ENCODE measurements at places on chromosomes 6 and 20.

DNA sequence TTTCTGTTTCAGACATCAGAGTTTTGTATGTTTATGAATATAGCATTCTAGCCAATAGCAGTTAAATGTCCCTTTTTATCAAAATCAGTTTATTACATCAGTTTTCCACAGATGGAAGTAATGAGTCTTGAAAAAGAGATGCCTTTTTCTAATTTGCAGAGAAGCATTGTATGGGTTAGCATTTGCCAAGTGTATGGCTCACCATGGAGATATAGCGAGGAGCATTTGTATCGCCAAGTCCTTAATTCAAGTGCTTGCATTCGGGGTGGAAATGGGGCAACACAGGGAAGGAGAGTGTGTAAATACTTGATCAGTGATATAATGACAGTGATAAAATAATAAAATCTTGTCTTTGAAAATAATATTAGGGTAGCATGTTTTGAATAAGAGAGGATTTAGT, 42.9 kb downstream of the TXLNB start:
- no peak for DNase-seq

DNA sequence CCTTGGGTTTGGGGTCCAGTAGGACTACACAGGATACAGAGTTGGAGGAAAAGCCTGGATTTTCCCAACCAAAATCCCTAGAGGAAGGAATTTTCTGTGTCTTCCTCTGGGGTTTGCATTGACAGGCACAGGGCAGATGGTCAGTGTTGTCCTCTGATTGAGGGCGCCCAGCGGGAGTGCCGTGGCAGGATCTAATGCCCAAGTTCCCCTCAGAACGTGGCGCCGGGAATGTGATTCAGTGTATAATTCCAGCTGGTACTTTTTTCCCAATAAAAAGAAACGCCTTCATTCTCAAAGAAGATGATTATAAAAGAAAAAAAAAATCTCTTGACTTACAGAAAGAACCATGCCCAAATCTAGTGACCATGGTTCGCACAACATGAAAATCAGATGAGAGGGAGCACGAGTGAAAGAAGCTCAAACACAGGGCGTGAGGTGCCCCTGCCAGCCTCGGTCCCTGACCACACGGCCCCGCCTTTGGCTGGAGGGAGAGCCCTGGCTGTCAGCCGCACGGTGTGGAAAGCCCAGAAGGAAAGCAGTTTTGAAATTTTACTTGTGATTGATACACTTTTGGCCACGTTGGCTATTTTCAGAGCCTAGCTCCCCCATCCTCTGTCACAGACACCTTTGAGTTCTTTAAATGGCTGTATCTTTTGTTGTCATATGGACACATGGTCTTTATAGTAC, 31.6 kb downstream of the VEGFA start:
- no peak for DNase-seq

GRCh38 chr6:10030942-10031537, 383.8 kb downstream of the TFAP2A start:
- no peak for DNase-seq

DNA sequence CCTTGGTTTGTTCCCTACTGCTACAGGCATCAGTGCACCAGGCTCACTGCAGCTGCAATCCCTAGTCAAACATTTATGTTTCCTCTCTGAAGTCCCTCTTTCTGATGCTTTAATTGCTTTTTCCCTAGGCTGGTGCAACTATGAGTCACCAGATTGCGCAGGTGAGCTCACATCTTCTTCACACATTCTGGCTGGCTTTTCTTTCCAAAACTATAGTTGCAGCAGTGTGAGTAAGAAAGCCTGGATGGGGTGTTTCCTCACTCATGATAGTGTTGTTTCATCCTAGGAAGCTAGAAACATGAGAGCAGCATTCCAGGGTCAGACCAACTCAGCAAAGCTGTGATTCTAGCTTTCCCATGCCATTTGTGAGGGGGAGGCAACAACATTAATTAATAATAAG, 296.4 kb downstream of the PAX1 start:
- no peak for DNase-seq

GRCh38 chr20:57465943-57466342, 59.0 kb downstream of the CTCFL start:
- DNase-seq = no peak

DNA sequence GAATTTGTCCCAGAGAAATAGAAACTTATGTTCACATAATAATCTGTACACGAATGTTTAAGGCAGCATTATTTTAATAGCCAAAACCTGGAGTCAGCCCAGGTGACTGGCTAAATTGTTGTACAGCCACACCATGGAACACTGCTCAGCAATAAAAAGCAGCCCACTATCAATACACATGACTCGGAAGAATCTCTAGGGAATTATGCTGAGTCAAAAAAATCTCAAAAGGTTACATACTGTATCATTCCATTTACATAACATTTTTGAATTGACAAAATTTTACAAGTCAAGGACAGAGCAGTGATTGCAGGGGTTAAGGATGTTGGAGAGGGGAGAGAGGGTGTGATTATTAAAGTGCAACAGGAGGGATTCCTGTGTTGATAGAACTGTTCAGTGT, 163.4 kb downstream of the UBE3D start:
- DNase-seq = no peak

- DNase-seq = no peak
Measured at GRCh38 chr20:53581444-53582250, 12.0 kb downstream of the ZNF217 start.
